ENCODE measurements at places on chromosomes 1 and 21.

GRCh38 chr1:17120962-17121837 is 1.9 kb upstream of the PADI2 start:
- DNase-seq: no peak

- DNase-seq: no peak
These were observed 2.4 kb upstream of the CTTNBP2NL start for GRCh38 chr1:112393631-112393974.

DNA sequence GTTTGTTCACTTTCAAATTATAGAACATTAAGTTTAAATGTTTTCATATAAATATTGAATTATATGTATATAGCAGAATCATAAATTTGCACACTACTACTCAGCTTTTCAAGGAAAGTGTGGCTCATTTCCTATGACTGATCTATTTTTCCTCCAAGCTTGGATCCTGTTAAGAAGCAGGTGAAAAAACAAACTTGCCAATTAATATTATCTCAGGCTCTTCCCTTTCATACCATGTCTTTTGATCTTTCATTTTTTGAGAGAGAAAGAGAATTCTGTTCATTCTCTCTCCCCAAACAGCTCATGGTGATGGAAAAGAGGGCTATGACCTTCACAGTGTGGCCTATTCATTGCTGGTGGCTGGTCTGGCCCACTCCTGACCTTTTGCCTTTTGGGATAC is 43.7 kb downstream of the SEC16B start:
- DNase-seq: no peak

- no peak for DNase-seq
These were observed 59.0 kb upstream of the KCND3 start for GRCh38 chr1:112048421-112048820.

GRCh38 chr1:232587141-232588008 is 42.6 kb downstream of the SIPA1L2 start:
- DNase-seq: no peak

DNA sequence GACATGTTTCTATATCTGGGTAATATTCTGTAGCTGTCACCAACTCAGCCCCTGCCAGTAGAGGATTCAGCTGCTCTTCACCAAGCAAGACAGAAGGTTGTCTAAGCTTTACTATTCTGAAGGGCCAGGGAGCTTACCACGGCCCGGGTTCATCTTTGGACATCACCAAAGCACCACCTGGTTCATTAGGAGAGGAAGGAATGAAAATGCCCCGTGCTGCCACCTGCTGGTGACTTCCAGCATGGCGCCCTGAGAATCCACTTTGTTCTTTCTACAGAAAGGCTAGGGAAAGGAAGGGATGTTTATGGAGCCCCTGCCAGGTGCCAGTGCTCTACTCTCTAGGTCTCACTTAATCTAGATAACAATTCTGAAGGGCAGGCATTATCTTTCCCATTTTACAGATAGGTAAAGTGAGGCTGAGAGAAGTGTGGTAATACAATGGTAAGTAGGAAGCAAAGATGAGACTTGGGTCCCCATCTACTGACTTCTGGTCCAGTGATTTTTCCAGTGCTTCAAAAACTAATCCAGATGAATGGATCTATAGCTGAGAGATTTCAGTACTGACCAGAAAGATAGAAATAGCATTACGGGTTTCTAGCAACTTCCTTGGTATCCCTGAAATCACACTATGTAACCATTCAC is 79.5 kb downstream of the BEND5 start:
- peak; percentile 39 for DNase-seq

DNA sequence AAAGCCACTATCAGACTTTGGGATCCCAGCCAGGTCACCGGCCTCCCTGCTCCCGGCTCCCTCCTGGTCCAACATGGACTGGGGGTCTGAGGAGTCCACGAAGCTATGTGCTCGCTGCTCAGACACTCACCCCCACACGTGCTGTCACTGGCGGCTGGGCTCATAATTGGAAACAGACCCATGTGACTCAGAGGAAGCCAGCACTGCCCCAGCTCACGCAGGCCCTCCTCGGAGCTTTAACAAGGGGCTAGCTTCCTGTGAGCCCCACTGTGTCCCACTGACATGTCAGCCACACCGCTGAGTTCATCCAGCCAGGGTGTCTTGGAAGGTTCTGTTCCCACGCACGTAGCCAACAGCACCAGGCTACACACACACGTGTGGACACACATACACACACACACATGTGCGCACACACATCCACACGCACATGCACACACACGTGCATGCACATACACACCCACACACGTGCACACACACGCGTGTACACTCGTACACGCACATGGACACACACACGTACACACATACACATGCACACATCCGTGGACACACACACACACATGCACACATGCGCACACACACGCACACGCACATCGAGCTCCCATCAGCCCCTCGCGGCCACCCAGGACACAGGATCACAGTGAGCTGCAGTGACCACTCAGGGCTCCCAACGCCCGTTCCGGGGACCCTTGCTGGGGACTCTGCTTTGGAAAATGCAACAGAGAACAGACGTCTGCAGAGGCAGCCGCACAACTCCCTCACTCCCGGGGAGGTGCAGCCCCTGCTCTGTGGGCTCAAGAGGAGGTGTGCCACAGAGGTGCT is 18.4 kb upstream of the COL6A2 start:
- no peak for DNase-seq

- DNase-seq: no peak
These were observed 23.6 kb downstream of the DYRK3 start for GRCh38 chr1:206658981-206659273.

DNA sequence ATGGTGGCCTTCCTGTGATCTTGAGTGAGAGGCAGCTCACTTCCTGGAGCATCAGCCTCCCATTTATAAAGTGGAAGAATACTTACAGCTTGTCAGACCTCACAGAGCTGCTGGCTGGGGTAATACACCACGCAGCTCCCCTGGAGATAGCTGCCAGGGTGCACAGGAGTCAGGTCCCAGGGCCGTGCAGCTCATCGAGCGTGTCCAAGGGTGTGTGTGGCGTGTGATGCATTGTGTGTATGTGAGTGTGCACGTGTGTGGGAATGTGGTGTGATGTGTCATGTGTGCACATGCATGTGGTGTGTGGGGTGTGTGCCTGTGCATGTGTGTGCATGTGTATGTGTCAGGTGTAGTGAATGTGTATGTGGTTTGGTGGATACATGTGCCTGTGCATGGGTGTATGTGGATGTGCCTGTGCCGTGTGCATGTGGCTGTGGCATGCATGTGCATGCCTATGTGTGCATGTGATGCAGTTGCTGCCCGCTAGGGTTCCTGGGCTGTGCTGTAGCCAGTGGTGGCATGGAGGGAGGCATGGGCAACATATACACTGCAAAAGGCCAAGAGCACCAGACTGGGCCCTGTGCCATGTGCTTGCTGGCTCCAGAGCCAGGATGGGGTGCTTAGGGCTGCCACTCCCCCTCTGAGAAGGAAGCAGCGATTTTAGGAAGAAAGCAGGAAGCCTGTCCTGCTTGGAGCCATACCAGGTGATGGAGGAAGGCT is 24.6 kb downstream of the WNT3A start:
- no peak for DNase-seq

GRCh38 chr1:26537951-26538352 is 8.4 kb downstream of the RPS6KA1 start:
- no peak for DNase-seq

DNA sequence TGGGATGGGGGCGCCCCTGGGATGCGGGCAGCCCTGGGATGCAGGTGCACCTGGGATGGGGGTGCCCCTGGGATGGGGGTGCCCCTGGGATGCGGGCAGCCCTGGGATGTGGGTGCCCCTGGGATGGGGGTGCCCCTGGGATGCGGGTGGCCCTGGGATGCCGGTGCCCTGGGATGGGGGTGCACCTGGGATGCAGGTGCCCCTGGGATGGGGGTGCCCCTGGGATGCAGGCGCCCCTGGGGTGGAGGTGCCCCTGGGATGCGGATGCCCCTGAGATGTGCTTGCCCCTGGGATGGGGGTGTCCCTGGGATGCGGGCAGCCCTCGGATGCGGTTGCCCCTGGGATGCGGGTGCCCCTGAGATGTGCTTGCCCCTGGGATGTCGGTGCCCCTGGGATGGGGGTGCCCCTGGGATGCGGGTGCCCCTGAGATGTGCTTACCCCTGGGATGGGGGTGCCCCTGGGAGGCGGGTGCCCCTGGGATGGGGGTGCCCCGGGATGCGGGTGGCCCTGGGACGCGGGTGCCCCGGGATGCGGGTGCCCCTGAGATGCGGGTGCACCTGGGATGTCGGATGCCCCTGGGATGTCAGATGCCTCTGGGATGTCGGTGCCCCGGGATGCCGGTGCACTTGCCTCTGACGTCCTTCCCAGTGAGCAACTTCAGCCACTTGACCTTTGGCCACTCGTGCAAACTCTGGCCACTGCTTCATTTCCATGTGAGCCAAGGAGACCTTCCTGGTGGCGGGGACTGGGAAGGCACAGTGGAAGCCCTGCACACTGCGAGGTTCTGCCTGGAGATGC is 37.3 kb upstream of the SLC19A1 start:
- DNase-seq: no peak

- no peak for DNase-seq
These were observed 2.8 kb downstream of the DHCR24 start for GRCh38 chr1:54884135-54884586.

GRCh38 chr21:36461918-36462486 is 17.9 kb downstream of the CLDN14 start:
- DNase-seq: no peak

DNA sequence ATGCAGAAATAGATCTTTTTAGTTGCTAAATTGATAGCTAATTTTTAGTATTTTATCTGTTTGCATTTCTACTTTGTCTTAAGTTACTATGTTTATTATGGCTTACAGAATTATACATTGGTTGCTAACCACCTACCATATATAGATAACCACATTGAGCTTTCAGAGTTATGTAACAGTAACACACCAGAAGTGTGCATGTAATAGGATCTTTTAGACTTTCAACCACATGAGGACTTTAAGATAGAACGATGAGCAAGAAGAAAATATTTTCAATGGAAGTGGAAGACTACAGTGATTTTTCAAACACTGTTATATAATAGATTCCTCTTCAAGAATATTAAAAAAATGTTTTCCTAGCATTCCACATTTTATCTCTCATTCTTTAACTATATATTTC is 28.8 kb downstream of the TOR1AIP1 start:
- DNase-seq: no peak

GRCh38 chr1:65691152-65691900 is 101.4 kb upstream of the PDE4B start:
- DNase-seq: no peak

DNA sequence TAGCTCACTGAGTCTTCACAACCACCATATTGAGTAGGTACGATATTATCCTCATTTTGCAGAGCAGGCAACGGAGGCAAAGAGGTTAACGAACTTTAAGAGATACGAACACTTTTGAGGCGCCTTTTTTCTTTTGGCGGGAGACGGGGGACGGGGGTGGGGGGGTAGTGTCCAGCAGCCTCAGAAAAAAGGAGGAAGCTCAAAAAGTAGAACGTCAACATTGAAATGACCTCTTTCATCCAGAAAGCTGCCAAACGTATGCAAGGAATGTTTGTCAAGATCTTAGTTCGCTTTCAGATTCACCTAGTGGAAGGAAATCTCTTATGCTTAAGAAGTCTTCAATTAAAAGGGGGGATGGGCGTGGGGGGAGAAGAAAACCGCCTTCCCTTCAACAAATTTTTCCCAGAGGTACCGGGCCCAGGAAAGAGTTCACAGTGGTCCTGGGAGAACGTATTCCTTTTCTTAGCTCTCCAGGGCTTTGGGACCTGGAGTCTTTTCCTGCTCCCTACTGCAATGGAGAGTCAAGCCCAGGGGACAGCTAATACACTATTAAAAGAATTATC is 1.1 kb upstream of the PCAT6 start:
- DNase-seq: no peak

GRCh38 chr21:42563686-42564085 is 50.0 kb downstream of the SLC37A1 start:
- no peak for DNase-seq

DNA sequence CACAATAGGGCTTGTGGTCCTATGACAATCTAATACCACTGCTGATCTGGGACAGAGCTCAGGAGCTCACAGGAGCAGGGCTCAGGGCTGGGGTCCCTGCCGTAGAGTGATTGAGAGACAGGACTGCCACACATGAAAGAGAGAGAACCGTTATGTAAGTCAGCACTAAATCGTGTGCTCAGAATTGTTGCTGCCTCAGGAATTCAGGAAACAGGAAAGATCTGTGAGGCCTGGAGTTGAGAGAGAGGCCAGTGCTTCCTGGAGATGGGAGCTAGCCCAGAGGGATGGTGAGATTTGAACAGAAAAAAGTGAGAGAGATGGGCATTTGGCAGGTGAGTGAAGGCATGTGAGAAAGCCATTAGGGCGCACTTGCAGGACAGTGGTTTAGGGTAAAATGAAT is 17.5 kb upstream of the ACBD6 start:
- no peak for DNase-seq

DNA sequence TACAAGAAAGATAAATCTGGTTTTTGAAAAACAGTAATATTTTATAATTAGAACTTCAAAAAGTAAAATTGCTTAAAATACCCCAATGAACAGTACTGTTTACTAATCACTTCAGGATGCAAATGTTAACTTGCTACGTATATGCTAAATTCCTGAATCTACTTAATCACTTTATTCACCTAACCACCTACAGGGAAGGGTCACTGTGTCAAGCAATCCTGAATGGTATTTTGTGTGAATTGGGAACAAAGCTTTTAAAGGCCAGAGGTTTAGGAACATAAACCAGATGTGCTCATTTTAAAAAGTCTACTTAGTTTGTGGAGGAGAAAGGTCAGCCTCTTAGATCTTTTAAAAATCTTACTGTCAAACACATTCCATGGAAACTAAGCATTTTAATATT is 1143.0 kb upstream of the ADGRL2 start:
- no peak for DNase-seq

Data from DMS153 (cell line).